Sciatic nerve (tissue), 2 donors: ENCODE measurements at places on chromosomes 7 and 10. TPM values are rescaled to one million over a fixed set of nuclear protein-coding genes. Genes with fewer than 3 reads are reported as not detected.

Gene EPHA1
- total RNA-seq = 0.22 TPM

GRCh38 chr10:4121502-4122380, 336.7 kb upstream of the KLF6 start:
- DNase-seq = no peak

DNA sequence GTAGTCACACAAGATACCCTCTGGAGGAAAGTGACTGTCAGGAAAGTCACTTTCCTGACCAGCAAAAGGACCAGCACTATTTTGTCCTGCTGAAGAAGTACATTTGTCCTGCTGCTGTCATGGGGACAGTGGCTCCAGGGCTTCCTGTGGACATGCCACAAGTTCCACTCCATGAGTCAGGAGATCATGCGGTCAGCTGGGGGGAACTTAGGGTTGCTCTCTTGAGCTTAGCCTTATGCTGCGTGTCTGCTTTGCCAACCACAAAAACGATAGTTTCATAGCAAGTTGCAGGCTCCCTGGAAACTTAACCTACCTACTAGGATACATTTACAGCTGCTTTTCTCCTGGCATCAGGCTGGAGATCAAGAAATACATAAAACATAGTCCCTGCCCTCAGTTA, 19.8 kb upstream of the ALOX5 start:
- DNase-seq = no peak

DNA sequence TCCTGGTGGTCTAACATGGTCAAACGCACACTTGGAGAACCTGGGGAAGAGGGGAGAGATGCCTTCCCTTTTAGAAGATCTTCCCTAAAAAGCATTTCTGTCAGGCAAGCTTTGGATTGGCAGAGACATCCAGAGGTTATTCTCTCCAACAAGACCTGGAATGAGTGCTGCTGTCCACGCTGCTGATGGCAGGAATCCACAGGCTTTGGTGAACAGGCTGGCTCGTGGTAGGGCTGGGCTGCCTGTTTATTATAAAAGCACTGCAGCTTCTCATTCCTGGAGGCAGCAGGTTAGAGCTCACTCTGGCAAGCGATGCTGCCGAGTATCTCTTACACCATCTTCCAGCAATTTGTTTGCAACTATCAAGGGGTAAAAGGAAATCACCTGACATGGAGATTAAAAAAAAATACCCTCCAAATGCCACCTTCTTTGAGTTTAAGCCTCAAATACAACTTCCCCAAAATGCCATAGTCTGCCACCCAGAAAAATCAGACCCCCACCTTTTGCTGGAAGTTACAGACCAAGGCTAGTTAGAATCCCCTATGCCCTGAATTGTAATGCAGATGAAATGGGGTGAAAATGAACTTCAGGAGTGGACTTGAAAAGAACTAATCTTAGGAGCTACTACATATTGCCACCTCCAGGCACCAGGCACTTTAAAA, 152.1 kb upstream of the KMT2E start:
- DNase-seq = no peak
